ENCODE measurements at places on chromosomes 4 and X. TPM values are rescaled to one million over a fixed set of nuclear protein-coding genes. Genes with fewer than 3 reads are reported as not detected.

DNA sequence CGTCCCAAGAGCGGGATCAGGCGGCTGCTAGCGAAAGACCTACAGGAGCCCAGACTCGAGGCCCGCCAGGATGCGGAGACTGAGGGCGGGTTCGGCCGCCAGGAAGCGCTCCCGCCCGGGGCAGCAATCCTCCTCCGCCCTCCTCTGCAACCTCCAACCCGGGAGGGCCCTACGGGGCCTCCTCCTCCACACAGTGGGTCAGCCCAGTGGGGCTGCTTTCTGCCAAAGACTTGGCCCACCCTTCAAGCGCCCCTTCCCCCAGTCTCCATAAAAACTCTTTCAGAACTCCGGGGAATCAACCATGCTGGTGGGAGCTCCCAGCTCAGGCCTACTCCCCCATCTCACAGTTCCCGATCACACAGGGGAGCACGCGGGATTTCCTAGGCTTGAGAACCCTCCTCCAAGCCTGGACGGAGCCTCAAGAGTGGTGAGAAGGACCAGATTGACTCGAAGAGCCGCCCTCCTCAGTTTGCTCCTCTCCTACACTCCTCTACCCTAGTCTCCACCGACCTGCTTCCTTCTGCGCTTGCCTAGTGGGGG is 77.5 kb downstream of the RLIM start:
- DNase-seq, result peak; percentile 52

The SATL1 gene
- 0.10 TPM for total RNA-seq

- no peak for DNase-seq
These were observed 187.6 kb downstream of the MAML3 start for GRCh38 chr4:139966383-139966782.

- no peak for DNase-seq
These were observed 274.3 kb upstream of the HS3ST1 start for GRCh38 chr4:11702886-11703557.

GRCh38 chrX:64204701-64205440 is 637 bp downstream of the AMER1 start:
- DNase-seq, result peak; percentile 70

The TMEM175 gene
- 19.7 TPM for total RNA-seq

The SFRP2 gene
- total RNA-seq, result not detected

- no peak for DNase-seq
These were observed 8.2 kb downstream of the CLCN3 start for GRCh38 chr4:169628579-169628978.

The AMBN gene
- not detected for total RNA-seq

DNA sequence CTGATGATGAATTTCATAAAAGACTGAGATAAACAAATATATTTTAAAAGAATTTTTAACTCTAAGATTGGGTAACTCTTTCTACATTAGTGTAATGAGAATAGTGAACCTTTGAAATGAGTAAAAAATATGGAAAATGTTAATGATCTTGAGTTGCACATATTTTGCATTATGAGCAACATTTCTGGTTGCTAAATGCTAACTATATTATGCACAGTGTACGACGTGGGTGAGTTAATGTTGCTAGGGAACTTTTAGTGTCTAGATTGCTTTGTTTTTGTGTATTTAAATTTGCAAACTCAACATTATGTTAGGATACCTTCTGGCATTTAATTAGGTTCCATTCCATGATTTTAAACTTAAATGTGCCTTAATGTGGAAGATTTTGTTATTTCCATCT is 612.9 kb upstream of the GALNT7 start:
- DNase-seq, result no peak

- no peak for DNase-seq
These were observed 123.2 kb upstream of the SCML1 start for GRCh38 chrX:17613979-17614588.

GRCh38 chr4:7897811-7898210 is 41.9 kb downstream of the AFAP1 start:
- DNase-seq, result no peak

The BTK gene
- 1.1 TPM for total RNA-seq

- no peak for DNase-seq
These were observed 303.1 kb downstream of the ARHGAP24 start for GRCh38 chr4:85777908-85778631.

GRCh38 chr4:127632420-127633403 is at the start of gene INTU:
Gene INTU, plus strand, starts transcription at chr4:127632957. Its CDS starts 78 bp downstream, at chr4:127633035.
- peak; percentile 94 for DNase-seq
